ENCODE measurements at places on chromosomes 4 and X.

GRCh38 chrX:50088645-50089044, 112.2 kb downstream of the AKAP4 start:
- DNase-seq, result no peak

DNA sequence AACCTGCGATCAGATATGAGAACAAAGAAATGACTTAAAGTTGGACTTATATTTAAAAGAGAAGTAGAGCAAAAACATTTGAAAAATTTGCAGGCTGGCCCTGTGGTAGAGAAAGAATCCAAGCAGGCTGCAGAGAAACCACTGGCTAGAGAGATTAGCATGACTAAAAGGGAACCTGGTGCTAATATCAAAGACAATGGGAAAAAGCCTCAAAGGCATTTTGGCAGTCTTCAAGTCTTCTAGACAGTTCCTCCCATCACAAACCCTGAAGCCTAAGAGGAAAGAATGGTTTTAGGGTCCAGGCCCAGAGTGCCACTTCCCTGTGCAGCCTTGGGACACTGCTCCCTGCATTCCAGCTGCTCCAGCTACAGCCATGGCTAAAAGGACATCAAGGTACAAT, 33.4 kb downstream of the KCTD8 start:
- DNase-seq, result no peak

DNA sequence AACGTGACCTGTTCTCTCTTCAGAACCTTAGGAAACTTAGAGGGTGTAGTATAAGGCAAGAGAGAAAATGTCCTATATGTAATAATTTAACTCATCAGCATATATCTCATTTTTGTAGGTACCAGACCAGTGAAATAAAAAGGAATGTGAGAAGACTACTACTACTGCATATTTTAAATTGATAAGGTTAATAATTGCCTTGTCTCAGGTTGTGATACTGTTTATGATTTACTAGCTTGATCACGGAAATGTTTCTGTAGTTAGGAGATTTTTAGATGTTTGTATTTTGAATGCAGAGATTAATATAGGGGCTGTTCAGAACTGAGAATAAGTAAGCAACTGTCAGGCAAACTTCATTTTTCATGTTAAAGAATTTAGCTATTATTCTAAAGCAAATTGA, 1563.4 kb downstream of the C4orf33 start:
- no peak for DNase-seq

DNA sequence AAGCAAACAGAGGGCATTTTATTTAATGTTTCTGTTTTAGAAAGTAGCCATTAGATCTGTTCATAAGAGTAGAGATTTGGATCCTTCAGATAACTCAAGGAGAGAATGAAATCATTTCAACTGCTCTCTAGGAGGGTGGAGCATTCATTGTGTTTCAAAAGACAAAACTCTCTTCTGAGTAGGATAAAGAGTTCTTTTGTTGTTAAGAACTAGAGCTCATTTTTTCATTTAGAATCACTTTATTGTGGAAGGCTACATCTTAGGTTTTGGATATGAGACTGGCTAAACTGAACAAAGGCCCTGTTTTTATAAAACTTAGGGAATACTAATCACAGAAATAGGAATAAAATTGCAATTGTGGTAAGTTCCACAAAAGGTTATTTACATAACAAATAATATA, 193.9 kb upstream of the PCDH10 start:
- DNase-seq, result no peak

- DNase-seq, result no peak
These were observed 3.1 kb downstream of the CPE start for GRCh38 chr4:165381821-165382373.

GRCh38 chr4:47468706-47469365, 5.3 kb upstream of the COMMD8 start:
- DNase-seq, result no peak

Data from stimulated activated CD4-positive, alpha-beta T cell treated with anti-CD3 and anti-CD28 coated beads, Interleukin-1b, Interleukin-23, amount 100 ng/mL, for 1 hour (primary cell).